GM13977 (cell line): ENCODE measurements at places on chromosomes 2 and 18.

GRCh38 chr18:10791169-10791831 lies 265.5 kb downstream of the NAPG start:
- DNase-seq, result no peak

GRCh38 chr2:22281033-22281432 lies 1103.9 kb upstream of the KLHL29 start:
- DNase-seq, result no peak

DNA sequence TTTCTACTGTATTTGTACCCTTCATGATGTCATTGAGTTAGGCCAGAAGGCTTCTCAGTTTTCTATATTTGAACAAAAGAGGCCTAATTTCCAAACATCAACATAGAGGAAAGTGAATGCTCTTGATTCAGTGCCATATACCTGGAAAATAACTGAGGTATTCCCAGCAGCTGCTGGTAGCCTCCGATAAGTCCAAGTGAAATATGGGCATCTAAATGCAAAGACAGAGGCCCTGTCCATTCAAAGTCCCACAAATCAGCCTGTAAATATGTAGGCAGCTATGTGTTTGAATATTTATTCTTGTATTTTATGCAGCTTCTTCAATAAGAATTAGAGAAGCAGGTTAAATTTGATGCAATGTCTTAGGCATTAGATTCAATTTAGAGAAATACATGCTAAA lies 89.5 kb upstream of the DPP10 start:
- no peak for DNase-seq

GRCh38 chr2:230685178-230685577 lies 27.5 kb upstream of the CAB39 start:
- DNase-seq, result no peak

GRCh38 chr2:178191004-178191508 lies 3.3 kb upstream of the OSBPL6 start:
- peak; percentile 25 for DNase-seq

DNA sequence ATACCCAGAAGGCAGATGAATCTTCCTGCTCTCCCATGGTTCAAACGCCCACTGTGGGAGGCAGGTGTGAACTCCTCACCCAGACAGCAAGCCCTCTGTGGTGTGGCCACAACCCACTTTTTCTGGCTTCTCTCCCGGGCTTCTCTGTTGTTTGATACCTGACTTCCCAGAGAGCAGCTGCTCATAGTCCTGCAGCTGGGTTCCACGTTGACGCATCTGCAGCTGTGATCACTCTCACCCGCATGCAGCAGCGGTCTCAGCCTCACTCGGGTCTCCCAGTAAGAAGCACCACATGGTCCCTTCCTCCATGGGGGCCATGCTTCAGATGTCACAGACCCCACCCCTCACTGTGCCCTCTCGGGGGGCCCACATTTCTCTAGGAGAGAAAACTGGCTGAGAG lies 3.5 kb downstream of the ASPRV1 start:
- no peak for DNase-seq

DNA sequence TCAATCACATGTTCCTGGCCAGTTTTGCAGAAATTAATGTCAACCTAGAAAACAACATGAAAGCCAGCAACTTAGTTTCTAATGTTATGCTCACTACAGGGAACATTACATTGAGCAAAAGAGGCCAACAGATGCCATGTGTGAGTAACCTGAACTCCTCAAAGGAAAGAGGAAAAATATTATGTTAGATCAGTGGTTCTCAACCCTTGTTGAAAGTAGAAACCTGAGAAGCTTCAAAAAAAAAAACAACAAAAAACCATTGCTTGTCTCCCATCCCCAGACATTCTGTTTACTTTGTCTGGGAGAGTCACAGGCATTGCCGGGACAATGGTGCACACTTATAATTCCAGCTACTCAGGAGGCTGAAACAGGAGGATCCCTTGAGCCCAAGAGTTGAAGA lies 57.7 kb downstream of the METTL4 start:
- DNase-seq, result no peak

GRCh38 chr18:26875040-26875654 lies 9.6 kb upstream of the AQP4 start:
- DNase-seq, result no peak

GRCh38 chr18:46843372-46843771 lies 73.9 kb downstream of the PIAS2 start:
- no peak for DNase-seq
